ENCODE measurements at places on chromosomes 13 and 19.

- DNase-seq = no peak
These were observed 26.6 kb downstream of the ATP11A start for GRCh38 chr13:112716461-112716820.

DNA sequence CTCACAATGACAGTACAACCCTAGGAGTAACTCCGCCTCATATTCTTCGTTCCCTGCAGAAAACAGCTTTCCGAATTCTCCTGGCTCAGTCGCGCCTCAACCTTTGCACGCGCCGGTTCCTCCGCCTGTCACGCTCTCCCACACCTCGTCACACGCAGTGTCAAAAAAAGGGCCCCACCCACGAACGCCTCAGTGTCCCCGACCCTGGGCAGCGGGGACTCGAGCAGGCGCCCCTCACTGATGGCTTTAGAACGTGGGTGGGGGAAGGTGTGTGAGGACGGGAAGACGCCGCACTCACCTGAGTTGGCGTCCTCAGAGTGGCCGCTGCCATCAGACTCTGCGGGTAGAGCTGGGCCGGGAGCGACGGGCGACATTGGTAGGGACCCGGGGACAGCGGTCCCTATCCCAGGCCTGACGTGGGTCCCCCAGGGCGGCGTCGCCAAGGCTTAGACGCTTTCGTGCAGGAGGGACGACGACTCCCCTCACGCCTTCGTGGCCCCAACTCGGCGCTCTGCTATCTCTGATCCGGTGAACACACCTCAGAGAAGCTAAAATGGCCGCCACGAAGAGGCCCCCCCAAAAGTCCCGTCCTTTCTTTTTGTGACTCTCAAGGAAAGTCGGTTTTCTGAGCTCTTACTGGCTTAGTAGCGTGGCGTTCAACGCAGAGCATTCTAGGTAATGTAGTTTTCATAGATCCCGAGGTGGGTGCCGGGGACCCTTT, at the start of gene ZNF154:
Gene ZNF154 (minus strand): TSS at position 564 of the 721 bp plus-strand sequence. CDS start 233 bp downstream, at position 331.
- DNase-seq = no peak

- no peak for DNase-seq
These were observed 257.8 kb downstream of the EFNB2 start for GRCh38 chr13:106277484-106278154.

DNA sequence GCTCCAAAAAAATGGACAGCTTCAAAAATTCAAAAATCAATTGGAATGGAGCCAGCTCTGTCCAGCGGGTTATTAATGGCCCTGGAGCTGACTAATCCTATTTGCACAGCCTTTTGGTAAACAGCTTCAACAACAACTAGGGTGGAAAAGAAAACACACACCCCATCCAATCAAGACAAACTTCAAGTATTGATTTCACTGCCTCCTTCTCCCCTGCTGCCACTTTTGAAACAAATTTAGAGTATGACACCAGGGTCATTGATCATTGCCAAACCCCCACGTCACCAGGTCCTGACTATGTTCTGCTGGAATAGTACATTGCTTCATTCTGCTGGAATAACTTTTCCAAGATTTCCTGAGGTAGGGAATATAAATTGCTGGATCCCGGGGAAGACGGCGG, 56.8 kb upstream of the GTF3A start:
- DNase-seq = no peak

Measured in stimulated activated CD8-positive, alpha-beta memory T cell treated with anti-CD3 and anti-CD28 coated beads, Interleukin-7, amount 100 ng/mL, for 1 hour (primary cell).